ENCODE measurements at places on chromosomes 5 and 9.

DNA sequence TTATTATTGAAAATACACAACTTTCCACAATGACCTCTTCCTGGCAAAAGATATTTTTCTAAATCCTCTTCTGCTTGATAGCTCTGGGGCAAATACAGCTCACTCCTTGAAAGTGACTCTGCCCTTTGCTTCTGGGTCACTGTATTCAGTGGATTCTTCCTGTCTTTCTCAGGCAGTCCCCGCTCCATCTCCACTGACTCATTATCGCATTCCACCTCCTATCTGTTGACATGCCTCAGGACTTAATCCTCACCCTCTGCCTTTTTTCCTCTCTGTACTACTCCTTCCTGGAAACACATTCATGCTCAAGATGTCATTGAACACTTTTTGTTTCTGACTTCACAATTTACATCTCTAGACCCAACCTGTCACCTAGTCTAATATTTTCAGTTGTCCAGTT, 8.4 kb upstream of the RGS7BP start:
- H3K27ac ChIP-seq: no peak overlapping the region
- ATAC-seq: no peak
- no peaks in the 10 kb centered on the region for H3K27me3 ChIP-seq
- H3K36me3 ChIP-seq: no peaks in the 10 kb centered on the region

GRCh38 chr5:26003966-26004365, 1034.4 kb downstream of the CDH9 start:
- no peak for ATAC-seq
- H3K27me3 ChIP-seq: no peaks in the 10 kb centered on the region
- no peak overlapping the region for H3K27ac ChIP-seq

- H3K36me3 ChIP-seq: no peaks in the 10 kb centered on the region
- H3K4me1 ChIP-seq: peaks cover 32% of the 10 kb centered on the region
- H3K4me3 ChIP-seq: no peak overlapping the region
- H3K27me3 ChIP-seq: no peaks in the 10 kb centered on the region
These were observed 35.6 kb upstream of the SEMA4D start for GRCh38 chr9:89533411-89534095.

DNA sequence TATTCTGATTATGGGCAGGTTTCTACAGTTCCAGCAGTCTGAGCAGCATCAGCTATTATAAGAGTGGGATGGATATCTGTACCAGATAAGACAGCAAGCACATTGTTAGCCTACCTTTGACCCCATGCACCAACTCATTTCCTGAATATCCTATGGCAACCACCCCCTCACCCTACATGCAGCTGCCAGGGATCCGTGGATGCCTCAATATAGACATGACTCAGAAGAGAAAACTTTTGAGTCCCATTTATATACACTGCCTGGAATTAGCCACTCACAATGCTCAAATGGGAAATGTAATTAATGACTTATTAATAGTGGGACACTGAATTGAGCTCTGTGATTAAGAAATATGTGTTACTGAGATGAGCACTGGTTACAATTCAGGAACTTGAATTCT, 124.4 kb downstream of the SSBP2 start:
- H3K27me3 ChIP-seq: no peaks in the 10 kb centered on the region
- ATAC-seq: no peak
- H3K4me1 ChIP-seq: no peaks in the 10 kb centered on the region
- H3K36me3 ChIP-seq: peaks cover 14% of the 10 kb centered on the region
- no peak overlapping the region for H3K4me3 ChIP-seq
- no peak overlapping the region for H3K27ac ChIP-seq

GRCh38 chr9:133633681-133634080, 2.5 kb upstream of the DBH start:
- no peak overlapping the region for H3K4me3 ChIP-seq
- ATAC-seq: no peak
- H3K27ac ChIP-seq: no peak overlapping the region

- H3K27me3 ChIP-seq: no peaks in the 10 kb centered on the region
- H3K4me3 ChIP-seq: no peak overlapping the region
- no peak for ATAC-seq
- H3K4me1 ChIP-seq: no peaks in the 10 kb centered on the region
- H3K27ac ChIP-seq: no peak overlapping the region
These were observed 291.1 kb downstream of the CCDC171 start for GRCh38 chr9:15843931-15844330.

- H3K27ac ChIP-seq: peak overlapping the region; percentile 53
- H3K4me1 ChIP-seq: peaks cover 13% of the 10 kb centered on the region
- peak; percentile 29 for ATAC-seq
- peak overlapping the region; percentile 72 for H3K4me3 ChIP-seq
These were observed 739 bp downstream of the CARD9 start for GRCh38 chr9:136372561-136373299.

DNA sequence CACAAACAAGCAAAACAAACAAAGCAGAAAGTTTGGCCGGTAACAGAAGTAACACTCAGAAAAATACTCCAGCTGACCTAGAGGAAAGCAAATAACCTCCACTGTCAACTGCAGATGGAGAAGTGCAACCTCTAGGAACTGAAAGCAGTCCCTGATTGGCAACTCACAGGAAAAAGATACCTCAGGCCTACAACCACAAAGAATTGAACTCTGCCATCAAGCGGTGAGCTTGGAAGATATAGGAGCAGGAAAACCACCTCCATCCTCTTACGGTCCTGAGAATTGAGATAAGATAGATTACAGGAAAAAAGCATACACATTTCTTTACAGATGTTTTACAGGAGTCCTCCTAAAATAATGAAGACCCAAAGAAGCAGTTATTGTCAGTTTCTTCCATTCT, 184.5 kb downstream of the PDZD2 start:
- H3K4me1 ChIP-seq: no peaks in the 10 kb centered on the region
- no peak overlapping the region for H3K4me3 ChIP-seq
- H3K27me3 ChIP-seq: peaks cover 23% of the 10 kb centered on the region
- no peak for ATAC-seq
- H3K36me3 ChIP-seq: no peaks in the 10 kb centered on the region

Data from stimulated activated memory B cell treated with anti-CD40 and anti-IgM and Interleukin-4, amounts not matched to agents 10 μg/mL and 1 μg/mL and 100 μg/mL, for 72 hours (primary cell).